ENCODE measurements at places on chromosomes 4 and X.

DNA sequence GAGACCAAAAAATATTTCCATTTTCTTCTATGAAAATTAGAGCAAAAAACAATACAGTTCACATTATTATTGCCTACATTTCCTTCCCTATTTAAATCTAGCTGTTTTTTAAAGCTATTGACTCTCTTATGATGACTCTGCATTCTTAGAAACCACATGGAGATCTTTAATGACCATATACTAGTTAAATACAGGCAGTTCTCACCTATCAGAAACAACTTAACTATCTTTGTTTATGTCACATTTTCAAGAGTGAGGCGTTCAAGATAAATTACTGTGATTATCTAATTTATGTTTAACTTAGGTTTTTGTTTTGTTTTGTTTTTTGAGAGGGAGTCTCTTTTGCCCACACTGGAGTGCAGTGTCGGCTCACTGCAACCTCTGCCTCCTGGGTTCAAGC is 3.0 kb downstream of the CISD2 start:
- no peak for DNase-seq

DNA sequence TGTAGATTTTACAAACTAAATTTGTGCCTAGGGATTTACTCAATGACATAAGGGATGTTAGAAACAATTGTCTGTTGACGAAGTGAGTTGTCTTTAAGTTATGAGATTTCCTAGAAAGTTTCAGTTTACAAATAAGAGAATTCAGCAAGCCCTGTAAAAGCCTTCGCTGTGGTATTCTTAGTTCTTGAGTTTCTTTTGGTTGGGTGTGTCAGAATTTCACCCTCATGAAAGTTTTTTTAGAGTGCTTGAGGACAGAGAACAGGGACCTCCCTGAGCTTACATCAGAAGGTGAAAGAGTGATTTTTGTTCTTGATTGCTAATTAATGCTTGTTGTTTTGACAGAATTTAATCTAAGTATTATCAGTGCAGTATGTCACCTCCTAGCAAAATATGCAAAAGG is 2628.2 kb downstream of the ARAP2 start:
- no peak for DNase-seq

DNA sequence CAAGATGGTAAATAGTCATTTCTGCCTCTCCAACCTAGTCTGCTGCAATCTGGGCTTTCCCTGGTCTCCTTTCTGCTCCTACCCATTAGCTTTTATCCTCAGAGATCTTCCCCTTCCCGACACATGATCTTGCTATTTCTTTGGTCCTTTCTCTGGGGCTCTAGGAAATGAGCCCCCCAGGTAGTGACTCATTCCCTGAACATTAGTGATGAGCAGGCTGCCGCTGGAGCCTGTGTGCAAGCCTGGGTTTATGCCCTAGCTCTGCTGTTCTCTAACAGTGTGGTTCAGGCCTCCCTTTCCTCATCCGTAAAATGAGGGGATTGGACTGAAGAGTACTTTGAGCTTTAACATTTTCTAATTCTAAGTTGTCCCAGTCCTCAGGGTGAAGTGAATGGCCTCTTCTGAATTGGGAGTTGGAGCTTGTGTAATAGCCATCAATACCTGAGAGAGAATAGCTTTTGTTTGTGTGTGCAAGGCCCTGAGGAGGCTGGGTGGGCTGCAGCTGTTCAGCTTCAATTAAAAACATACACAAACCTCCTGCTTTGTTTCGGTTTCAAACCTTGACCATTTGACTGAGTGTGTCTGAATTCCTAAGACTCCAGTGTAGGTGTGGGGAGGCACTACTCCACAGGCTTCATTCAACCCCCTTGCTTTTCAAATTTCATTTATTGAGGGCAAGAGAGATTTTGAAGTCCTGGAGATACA is 115.6 kb upstream of the SCML1 start:
- no peak for DNase-seq

- DNase-seq, result no peak
Observed at GRCh38 chrX:120697053-120697452, 67.2 kb upstream of the C1GALT1C1 start.

GRCh38 chr4:72390409-72390808 is 178.6 kb downstream of the ADAMTS3 start:
- DNase-seq, result no peak

DNA sequence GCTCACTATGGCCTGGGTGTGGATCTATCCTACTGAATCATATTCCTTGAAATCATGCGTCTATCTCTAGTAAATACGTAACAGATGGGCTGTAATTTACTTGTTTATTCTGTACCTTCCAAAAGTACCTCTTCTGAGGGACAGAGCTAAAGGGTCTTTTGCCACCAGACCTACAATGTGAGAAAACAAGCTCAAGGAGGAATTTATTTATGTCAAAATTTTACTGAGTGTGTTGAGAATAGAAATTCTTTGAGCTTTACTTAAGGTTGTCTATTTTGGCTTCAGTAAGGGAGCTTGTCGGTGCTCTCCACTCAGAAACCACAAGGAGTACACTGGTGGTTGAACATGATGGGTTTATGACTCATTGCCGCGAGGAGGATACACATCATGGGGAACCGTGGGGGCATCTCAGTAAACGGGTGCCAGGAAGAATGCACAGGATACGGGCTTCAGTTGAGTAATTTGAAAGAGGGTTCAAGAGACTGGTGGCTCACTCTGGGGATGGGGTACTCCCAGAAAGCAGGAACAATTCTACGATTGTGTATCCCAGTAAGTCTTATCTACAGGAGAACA is 3.0 kb downstream of the ANK2 start:
- DNase-seq, result no peak
